ENCODE measurements at places on chromosomes 2 and 18.

GRCh38 chr2:173287594-173287993 is 67.1 kb upstream of the CDCA7 start:
- DNase-seq: no peak

DNA sequence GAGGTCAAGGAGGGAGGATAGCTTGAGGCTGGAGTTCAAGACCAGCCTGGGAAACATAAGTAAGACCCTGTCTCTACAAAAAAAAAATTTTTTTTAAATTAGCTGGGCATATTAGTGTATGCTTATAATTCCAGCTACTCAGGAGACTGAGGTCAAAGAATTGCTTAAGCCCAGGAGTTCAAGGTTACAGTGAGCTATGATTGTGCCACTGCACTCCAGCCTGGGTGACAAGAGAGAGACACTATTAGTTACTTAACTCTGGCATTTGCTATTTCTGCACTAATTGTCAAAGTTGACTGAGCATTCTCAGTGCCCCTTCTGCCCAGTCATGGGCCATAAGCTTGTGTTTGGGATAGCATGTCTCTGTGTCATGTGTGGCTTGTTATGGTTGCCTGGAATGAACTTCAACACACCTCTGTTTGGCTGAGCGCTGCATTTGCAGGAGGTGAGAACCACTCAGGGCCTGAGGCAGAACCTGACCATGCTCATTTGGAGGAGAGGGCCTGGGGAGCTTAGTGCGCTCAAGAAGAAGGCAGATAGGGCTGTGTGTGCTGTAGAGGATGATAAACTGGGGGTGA is 77.7 kb downstream of the SH3RF3 start:
- no peak for DNase-seq

GRCh38 chr2:112733456-112733855 is 12.6 kb downstream of the NT5DC4 start:
- no peak for DNase-seq

DNA sequence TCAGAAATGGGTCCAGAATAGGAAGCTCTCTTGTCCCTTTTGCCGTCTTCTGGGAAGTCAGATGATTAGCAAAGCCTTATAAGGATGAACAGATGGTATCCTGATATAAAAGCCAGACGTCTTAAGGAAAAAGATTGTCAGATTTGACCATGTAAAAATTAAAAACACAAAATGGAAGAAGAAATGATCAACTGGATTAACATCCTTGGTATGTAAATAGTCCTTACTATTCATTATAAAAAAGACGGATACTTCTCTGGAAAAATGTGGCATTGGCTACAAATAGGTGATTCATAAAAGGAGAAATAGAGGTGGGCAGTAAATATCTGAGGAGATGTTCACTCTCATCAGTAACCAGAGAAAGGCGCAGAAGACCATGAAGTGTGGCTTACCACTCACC is 33.7 kb upstream of the SCLY start:
- DNase-seq: no peak

GRCh38 chr2:135473567-135473966 is 57.5 kb downstream of the ZRANB3 start:
- no peak for DNase-seq

DNA sequence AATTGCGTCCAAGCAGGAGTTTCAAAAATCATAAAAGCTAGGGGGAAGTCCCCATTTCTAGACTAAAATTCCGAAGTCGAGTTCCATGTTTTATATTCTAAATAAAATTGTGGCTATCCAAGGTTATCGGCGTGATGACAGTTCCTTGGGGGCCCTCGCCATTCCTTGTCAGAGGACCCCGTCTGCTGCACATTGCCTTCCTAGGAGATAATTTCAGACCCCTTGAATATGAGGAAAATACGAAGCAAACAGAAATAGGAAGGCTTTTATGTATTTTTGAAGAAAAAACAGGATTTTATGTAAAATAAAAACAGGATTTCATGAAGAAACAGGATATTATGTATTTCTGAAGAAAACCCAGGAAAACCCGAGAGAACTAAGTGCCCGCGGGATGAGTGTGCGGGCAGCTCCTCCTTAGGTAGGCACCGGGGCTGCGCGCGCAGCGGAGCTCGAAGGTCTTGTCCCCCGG is 465 bp upstream of the PLEKHA3 start:
- DNase-seq: no peak

Measured in effector memory CD8-positive, alpha-beta T cell (primary cell).